ENCODE measurements at places on chromosomes 13 and 19. TPM values are rescaled to one million over a fixed set of nuclear protein-coding genes. Genes with fewer than 3 reads are reported as not detected.

- no peaks in the 10 kb centered on the region for H3K36me3 ChIP-seq
- H3K4me3 ChIP-seq: no peak overlapping the region
- no peak for DNase-seq
- H3K27ac ChIP-seq: peak overlapping the region; percentile 59
- H3K4me1 ChIP-seq: no peaks in the 10 kb centered on the region
- H3K27me3 ChIP-seq: no peaks in the 10 kb centered on the region
Observed at GRCh38 chr13:44396701-44397580, 23.3 kb downstream of the SERP2 start.

DNA sequence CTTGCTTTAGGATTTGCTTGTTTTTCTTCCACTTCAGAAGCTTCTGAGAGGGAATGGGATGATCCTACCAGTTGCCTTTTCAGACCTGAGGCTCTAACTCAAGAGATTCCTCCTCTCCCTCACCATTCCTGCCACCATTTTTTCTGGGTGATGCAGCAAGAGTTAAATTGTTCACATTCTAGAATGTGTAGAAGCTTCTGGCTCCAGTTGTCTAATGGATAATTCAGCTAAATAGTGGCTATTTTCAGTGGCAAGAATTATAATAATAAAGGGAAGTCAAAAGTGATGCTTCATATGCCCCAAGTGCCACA is 20.9 kb downstream of the BBC3 start:
- no peaks in the 10 kb centered on the region for H3K27me3 ChIP-seq
- H3K36me3 ChIP-seq: peaks cover 21% of the 10 kb centered on the region
- peak overlapping the region; percentile 53 for H3K27ac ChIP-seq
- H3K4me3 ChIP-seq: no peak overlapping the region

DNA sequence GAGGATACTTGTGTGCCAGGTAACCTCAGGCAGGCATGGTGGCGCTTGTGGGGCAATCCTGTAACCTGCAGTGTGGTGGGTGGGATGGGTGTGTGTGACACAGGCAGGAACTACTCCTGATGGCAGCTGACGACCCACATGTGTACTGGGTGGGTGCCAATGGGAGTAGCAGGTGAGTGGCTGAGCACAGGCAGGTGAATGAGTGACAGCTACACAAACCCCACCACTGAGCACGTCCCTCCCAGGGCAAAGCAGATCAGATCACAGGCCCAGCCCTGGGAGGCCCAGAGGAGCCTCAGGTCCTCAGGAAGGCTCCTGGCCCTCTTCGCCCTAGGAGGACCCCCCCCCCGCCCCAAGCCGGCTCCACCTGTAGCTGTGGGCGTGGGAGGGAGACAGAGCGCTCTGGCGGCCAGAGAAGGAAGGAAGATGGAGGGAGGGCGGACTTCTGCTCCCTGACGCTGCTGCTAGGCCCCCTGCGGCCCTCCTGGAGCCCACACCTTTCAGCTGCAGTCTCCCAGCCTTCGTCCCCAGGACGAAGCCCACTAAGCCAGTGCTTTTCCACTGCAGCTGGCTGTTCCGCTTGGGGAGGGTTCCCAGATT is 1.3 kb upstream of the ZNF181 start:
- no peaks in the 10 kb centered on the region for H3K36me3 ChIP-seq
- no peak overlapping the region for H3K4me3 ChIP-seq
- no peak overlapping the region for H3K27ac ChIP-seq
- no peaks in the 10 kb centered on the region for H3K27me3 ChIP-seq
- no peak for DNase-seq

DNA sequence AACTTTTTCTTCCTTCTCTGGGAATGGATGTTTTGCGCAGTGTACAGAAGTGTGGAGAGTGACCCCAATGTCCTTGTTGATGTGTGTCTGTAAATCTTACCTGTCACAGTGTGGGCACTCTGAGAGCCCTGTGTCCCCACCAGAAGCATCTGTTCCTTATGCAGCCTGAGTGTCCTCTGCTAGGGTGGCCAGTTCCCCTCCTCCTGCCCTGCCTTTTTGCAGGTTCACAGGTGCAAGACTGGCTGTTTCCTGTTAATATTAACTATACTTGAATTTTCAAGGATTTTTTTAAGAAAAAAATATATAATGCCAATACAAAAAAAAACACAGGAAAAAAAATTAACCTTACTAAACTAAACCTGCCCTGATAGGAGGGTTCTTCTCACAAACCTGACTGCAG is 12.0 kb upstream of the GRAMD1A start:
- H3K36me3 ChIP-seq: no peaks in the 10 kb centered on the region
- no peak overlapping the region for H3K27ac ChIP-seq
- DNase-seq: no peak
- no peak overlapping the region for H3K4me3 ChIP-seq
- no peaks in the 10 kb centered on the region for H3K27me3 ChIP-seq
- H3K4me1 ChIP-seq: peaks cover 18% of the 10 kb centered on the region

- peak overlapping the region; percentile 24 for H3K27ac ChIP-seq
- peaks cover 43% of the 10 kb centered on the region for H3K36me3 ChIP-seq
- no peak for DNase-seq
- no peak overlapping the region for H3K4me3 ChIP-seq
Observed at GRCh38 chr13:114115796-114116195, 16.6 kb downstream of the RASA3 start.

DNA sequence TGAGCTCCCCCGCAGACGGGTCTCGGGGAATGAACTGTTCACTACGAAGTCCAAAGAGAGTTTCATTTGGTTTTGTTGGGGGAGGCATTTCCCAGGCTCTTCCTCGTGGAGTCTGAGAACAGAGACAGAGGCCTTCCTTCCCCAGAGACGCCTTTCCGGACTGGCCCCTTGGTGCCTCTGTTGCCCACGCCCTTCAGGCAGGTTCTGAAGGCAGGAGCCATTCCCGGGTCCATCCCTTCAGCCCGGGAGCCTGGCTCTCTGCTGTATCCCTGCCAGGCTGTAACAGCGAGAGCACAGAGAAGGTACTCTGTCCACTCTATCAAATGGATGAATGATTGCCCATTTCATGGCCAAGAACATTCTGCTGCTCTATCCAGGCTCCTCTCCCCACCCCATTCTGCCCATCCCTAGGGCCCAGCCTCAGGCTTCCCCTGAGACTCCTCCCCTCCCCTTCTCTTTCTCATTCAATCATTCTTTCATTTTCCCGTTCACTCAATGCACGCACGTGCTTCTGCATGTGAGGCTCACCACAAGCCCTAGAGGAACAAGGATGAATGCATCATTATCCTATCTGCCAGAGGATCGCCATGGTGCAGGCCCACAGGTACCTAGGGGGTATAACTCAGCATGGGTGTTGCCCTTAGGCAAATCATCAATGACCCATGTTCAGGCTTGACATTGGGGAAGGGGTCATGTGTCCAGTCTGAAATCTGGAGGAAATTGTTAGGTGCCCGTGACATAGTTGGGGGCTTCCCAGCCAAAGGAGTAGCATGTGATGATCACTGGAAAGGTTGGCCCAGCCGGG is 298.6 kb downstream of the ZNF536 start:
- no peaks in the 10 kb centered on the region for H3K36me3 ChIP-seq
- DNase-seq: no peak
- H3K27ac ChIP-seq: no peak overlapping the region
- H3K27me3 ChIP-seq: no peaks in the 10 kb centered on the region
- no peaks in the 10 kb centered on the region for H3K4me1 ChIP-seq

DNA sequence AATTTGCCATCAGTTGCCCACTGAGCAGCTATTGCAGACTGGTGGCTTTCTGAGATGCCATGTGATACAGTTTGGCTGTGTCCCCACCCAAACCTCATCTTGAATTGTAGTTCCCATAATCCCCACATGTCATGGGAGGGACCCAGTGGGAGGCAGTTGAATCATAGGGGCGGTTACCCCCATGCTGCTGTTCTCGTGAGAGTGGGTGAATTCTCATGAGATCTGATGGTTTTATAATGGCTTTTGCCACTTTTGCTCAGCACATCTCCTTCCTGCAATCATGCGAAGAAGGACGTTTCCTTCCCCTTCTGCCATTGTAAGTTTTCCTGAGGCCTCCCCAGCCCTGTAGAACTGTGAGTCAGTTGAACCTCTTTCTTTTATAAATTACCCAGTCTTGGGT is 34.8 kb upstream of the ANKRD10 start:
- H3K27me3 ChIP-seq: no peaks in the 10 kb centered on the region
- DNase-seq: no peak
- no peak overlapping the region for H3K4me3 ChIP-seq
- no peaks in the 10 kb centered on the region for H3K4me1 ChIP-seq
- no peak overlapping the region for H3K27ac ChIP-seq
- H3K36me3 ChIP-seq: no peaks in the 10 kb centered on the region

DNA sequence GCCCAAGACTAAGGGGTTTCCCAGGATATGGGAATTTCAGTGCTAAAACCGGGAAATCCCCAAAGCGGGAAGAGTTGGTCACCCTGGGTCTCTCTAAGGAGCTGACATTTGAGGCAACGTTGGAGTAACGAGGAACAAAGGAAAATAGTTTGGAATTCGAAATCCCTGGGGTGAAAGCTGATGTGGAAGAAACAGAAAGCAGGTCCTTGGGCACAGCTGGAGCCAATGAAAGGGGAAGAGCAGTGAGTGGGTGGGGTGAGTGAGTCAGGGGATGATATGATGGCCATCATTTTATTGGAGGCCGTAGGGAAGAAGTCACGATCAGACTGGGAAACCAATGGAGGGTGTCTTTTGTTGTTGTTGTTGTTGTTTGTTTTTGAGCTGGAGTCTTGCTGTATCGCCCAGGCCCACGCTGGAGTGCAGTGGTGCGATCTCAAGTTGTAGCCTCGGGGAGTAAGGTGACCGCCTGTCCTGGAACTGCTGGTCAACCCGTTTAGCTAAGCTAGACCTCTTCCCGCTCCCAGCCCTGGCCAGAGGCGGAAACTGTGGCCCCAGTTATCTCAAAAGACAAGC is 3.4 kb upstream of the RFX2 start:
- no peak overlapping the region for H3K4me3 ChIP-seq
- peaks cover 16% of the 10 kb centered on the region for H3K4me1 ChIP-seq
- DNase-seq: no peak
- H3K27me3 ChIP-seq: peaks cover 8% of the 10 kb centered on the region
- H3K27ac ChIP-seq: no peak overlapping the region

Gene CYP2A7
- total RNA-seq: not detected

Gene UGGT2
- total RNA-seq: 0.13 TPM

All from CD8-positive, alpha-beta memory T cell (primary cell).